NCI-H187 treated with DMSO at 0.1 percent for 48 hours (cell line): ENCODE measurements at places on chromosomes 5 and 9.

GRCh38 chr5:179226696-179227095 is 118.6 kb downstream of the ADAMTS2 start:
- DNase-seq, result no peak

GRCh38 chr9:101727612-101728524 is 10.6 kb downstream of the GRIN3A start:
- no peak for DNase-seq

DNA sequence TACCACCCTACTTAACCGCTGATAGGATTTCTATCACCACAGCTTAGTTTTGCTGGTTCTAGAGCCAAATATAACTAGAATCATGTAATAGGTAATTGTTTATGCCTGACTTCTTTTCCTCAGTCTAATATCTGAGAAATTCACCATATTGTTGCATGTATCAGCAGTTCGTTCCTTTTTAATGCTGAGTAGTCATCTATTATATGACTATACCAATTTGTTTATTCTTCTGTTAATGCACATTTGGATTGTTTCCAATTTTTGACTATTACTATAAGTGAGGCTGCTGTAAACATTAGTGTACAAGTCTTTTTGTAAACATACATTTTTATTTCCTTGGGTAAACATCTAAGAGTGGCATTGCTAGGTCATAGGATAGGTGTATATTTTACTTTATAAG is 25.9 kb downstream of the CSNK1G3 start:
- no peak for DNase-seq

DNA sequence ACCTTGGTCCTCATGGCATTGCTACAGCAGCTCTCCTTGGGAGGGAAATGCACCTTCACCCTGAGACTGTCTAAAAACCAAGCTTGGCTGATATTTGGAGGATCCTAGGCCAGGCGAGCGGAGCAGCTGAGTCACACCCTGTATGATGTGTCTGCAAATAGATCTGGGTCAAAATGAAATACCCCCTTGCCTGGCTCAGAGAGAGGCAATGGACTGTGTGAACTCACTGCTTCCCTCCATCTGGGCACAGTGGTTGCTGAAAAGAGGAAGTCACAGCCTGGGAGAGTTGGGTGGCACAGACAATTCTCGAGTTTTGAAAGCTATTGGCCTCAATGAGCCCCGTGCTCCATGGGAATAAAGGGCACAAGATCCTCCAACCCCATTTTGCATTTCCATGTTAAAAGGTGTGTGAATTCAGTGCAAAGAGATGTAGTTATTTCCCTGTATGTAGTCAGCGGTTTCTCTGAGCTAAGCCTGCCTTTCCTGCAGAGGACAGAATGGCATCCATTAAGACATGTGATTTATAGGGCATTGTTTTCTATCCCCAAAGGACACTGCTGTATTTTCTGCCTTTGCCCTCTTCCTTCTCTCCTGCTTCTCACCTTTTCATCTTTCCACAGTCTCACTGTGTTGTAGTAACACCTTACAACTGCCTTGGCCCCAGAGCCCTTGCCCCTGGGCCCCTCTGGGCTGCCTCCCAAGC is 177.2 kb downstream of the GADD45G start:
- DNase-seq, result no peak

- no peak for DNase-seq
Measured at GRCh38 chr5:55151923-55152842, 7.8 kb upstream of the GPX8 start.

- DNase-seq, result no peak
Measured at GRCh38 chr5:151886546-151887275, 37.9 kb downstream of the GLRA1 start.

- DNase-seq, result no peak
Measured at GRCh38 chr5:78698191-78698791, 49.7 kb upstream of the LHFPL2 start.

DNA sequence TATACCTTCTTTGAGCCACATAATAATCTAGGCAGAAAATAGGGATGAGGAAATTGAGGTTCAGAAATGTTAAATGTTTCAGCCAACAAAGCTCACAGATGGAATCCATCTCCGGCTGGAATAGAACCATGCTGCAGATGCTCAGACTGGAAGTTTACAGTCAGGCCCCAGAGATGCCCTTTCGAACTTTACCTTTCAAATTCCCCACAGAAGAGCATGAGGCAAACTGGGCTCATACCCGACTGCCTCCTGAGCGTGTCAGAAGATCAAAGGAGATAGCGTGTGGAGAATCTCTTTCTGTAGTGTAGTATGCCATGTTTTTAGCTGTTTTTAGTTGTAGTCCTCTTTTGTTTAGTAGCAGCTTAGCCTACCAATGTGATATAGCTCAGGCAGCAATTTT is 72.0 kb upstream of the DAP start:
- DNase-seq, result no peak

- DNase-seq, result no peak
Measured at GRCh38 chr5:98770209-98770910, 3.1 kb upstream of the RGMB start.
